ENCODE measurements at places on chromosomes 4 and X.

DNA sequence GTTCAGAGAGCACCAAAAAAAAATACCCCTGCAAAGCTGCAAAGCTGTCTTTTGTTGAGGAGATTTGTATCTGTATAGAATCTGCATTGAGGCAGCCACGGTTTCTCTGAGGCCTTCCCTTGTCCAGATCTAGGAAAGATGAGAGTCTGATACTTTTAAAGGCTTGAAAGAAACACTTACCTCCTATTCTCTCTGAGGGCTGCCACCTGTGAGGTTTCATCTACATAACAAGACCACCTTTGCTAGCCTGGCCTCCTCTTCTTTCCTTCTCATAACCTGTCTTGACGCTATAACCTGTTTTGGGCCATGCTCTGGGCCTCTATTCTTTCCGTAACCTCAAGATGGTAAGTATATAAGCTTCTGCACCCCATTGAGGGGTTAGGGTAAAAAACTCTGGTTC lies 779.6 kb upstream of the HTR2C start:
- no peak for DNase-seq

DNA sequence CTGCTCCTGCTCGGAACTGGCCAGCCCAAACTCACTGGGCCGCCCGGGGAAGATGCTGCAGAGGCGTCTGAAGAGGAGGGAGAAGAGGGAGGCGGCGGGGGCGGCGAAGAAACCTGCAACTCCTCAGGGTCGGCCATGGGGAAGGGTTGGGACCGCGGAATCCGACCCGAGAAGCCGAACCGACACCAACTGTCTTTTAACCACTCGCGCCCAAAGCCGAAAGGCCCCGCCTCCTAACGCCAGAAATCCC lies at the start of gene C4orf46:
C4orf46 (minus strand) TSS at position 223 of the 250 bp plus-strand sequence; CDS start at position 137, 86 bp downstream.
- DNase-seq: no peak

DNA sequence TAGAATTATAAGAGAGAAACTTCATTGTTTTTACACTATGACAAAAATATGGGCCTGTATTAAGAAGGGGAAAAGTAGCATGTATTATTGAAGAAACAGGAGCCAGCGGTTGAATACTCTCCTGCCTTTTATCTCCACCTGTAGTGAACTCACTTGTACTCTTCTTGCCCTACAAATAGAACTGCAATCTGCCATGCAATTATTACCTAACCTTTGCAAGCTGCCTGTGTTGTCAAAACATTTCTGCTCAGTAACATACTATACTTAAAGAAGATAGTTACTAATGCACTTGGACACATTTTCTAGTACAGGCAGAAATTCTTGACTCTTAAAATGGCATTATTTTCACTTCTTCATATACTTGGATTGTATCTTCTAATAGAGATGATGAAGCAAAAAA lies 818.4 kb upstream of the GRID2 start:
- no peak for DNase-seq

DNA sequence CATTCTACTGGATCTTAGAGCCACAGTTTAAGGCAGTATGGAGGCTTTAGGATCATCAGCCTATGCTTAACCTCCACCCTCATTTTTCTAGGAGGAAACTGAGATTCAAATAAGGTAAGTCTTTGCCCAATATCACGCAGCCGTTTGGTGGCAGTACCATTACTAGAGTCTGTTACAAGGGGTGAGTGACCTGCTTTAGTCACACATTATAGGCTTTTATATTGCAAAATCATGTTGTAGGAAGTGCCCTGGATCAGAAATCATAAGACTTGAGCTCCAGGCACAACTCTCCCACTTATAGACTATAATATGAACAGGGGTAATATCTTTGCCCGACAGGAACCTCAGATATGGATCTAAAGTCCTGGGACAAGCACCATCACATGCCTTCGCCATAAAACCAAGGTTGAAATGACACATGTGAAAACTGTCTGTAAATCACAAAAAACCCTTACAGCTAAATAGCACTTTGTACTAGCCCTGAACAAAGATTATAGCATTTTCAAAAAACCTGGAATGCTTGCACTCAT lies 19.2 kb downstream of the HPSE start:
- no peak for DNase-seq

DNA sequence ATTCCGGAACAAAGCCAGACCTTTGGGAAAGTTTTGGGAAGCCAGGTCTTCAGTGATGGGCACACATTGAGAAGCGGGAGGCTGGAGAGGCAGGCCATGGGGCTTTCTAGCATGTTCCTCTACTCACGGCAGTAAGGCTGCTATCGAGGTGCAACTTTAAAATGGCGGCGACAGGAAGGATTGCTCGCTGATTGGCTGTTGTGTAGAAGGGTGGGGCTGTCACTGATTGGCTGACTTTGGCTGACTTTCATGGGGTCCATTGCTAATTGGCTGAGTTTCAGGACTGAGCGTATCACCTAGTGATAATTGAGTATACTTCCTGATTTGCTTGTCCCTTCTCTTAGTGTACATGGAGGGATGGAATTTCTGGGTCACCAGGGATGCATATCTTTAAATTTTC lies 19.7 kb upstream of the GLOD5 start:
- DNase-seq: no peak

- peak; percentile 37 for DNase-seq
Observed at GRCh38 chrX:39174772-39175417, 373.6 kb downstream of the MID1IP1 start.

- no peak for DNase-seq
Observed at GRCh38 chr4:37836838-37837440, 10.5 kb downstream of the PGM2 start.

- no peak for DNase-seq
Observed at GRCh38 chr4:22842360-22843018, 149.8 kb downstream of the GBA3 start.

DNA sequence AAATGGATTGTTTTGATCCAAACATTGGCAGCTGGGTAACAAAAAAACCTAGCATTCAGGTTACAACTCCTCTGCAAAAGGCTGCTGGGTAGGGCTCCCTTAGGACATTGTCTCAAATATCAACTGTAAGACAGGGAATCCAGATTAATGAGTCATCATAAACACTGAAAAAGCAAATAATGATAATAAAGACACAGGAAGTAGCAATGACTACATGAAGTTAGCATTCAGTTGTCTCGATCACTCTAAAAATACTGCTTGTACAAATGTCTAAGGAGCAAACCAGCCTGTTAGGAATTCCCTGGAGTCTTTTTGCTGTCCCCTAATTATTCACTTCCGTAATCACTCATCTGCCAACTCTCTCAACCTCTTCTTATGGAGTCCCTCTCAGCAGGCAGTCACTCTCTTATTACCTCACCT lies 259.2 kb downstream of the GPC3 start:
- DNase-seq: no peak

GRCh38 chr4:107404591-107405300 lies 315.3 kb downstream of the PAPSS1 start:
- peak; percentile 5 for DNase-seq

All from right kidney (tissue), 9 donors.